AG10803 (cell line): ENCODE measurements at places on chromosomes 13 and 19.
A peak's percentile ranks its signal among the peaks of the same experiment; 100 is the strongest.

DNA sequence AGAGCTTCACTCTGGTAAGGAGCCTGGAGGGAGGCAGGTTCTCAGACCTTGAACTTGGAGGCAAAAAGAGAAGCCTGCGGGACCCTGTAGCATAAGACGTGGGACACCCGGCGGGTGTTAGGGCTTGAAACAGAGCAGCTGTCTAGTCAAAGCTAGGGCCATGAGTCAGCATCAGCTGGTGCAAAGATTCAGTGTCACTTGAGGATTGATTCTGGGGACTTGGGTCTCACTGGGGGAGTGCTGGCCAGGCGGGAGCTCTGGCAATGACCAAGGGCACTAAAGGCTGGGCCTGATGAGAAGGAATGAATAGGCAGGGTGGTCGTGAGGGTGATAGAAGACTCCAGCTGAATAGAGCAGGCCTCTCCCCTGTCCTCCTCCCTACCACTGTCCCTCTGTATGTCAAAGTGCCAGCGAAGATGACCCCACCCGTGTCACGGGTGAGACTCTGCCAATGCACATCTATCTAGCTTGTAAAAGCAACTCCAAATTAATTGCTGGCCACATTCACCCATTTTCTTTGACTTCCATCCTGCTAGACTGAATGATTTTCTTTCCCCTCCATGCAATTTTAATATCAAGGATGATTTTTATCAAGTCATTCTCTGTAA, 97.1 kb downstream of the MBNL2 start:
- no peak for DNase-seq

- no peak for DNase-seq
Observed at GRCh38 chr19:29516358-29516725, 9.5 kb upstream of the VSTM2B start.

- peak; percentile 26 for DNase-seq
Observed at GRCh38 chr19:43105496-43105895, 23.0 kb upstream of the PSG2 start.

GRCh38 chr13:77600701-77601100, 65.2 kb downstream of the SCEL start:
- DNase-seq: no peak

DNA sequence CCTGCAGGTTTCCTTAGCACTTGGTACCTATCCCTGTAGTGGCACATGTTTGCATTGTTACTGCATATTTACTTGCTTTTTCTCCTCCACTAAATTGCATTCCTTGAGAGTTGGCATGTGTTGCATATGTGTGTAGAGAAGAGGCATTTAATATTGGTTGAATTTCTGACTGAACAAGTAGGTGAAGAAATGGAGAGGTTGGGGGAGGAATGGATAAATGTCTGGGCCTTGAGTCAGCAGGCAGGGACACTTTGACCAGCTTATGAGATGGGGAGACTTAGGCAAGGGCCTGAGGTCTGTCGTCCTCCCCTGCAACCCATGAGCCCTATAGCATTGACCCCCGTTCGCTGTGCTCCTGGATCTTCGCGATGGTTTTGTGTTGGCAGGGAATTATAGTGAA, 2.0 kb upstream of the GPR18 start:
- peak; percentile 50 for DNase-seq

GRCh38 chr19:9531933-9532332, 6.5 kb downstream of the ZNF426 start:
- no peak for DNase-seq

- DNase-seq: peak; percentile 59
Observed at GRCh38 chr13:20125129-20125782, 35.6 kb downstream of the GJA3 start.

DNA sequence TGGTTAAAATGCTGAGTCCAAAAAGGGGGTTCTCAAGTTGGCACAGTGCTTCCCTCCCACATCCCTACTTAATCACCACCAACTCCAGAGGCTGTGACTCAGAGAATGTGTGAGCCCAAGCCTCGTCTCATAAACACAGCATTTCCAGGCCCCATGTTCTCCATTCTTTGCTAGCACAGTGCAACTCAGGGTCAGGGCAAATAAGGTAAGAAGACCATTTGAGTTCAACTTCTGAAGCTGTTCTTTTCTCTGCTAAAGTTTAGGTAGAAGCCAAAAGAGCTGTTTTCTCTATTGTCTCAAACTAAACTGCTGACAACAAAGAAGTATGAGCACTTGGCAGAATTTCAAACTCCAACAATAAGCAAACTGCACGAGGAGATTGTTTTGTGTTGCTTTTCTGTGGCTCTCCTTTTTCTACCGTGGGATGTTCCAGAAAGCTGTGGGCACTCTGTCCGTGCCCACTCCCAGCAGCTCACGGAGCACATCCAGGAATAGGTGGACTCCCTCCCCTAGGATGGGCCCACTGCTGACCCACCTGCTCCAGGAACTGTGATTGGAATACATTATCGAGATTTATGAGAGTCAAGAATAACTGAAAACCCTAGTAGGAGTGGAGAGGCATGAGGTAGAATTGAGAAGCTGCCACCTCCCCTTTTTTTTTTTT, 494.3 kb downstream of the COG6 start:
- peak; percentile 69 for DNase-seq

DNA sequence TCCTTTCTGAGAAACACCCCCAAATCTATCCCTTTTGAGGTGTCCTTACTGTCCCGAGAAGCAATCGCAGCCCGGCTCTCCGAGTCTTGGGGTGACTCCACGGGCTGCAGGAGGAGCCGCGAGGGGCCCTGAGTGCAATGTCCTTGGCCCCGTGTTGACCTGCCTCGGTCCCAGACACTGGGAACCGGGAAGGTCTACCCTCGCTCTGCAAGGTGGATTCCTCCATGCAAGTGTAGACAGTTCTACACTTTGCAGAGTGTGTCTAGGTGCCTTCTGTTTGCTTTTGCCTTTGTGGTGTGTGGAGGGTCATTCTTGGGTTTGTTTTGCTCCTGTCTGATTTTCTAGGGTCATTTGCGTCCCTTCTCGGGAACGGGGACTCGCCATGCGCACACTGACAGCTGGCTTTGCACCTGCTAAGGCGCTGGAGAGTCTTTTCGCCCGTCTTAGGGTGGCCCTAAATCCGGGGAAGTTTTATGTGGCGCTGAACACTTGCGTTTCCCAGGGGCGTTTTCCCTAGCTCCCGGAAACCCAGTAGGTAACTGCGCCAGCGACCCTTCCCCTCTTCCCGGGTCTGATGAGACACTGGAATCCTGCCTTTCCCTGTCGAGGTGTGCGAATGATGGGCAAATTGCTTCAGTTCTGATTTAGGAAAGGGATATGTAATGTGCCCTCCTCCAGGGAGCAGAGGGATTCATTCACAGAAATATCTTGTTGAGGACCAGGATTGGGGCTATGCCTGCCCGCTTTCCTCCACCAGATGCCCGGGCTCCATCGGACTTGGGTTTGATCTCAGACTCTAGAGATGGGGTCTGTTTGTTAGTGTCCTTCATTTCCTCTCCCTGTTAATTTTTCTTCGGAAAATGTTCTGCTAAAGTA, 755 bp downstream of the SERTM1 start:
- DNase-seq: no peak
